NCI-H1436 treated with DMSO at 0.1 percent for 48 hours (cell line): ENCODE measurements at places on chromosomes 16 and 17.

DNA sequence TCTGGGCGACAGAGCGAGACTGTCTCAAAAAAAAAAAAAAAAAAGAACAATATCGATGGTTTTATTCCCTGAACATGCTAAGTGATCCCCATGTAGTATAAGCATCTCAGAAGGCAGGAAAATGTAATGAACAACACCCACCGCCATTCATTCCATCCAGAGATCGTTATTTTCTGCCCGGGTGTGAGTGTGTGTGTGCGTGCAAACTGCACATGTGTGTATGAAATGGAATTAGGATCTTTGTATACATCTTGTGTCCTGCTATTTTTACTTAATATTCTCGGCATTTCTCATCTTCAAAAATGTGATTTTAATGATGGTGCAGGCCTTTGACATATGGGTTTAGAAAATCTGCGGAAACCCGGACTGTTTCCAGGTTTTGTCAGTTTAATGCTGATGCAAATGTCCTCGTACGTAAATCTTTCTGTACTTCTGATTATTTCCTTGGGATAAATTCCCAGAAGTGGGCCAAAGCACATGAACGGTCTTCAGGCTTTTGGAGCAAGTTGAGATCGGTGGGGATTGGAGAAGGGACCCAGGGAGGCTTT, 254.8 kb downstream of the SEC14L1 start:
- DNase-seq, result no peak

GRCh38 chr17:5120036-5120435, 4.2 kb downstream of the USP6 start:
- DNase-seq, result no peak

DNA sequence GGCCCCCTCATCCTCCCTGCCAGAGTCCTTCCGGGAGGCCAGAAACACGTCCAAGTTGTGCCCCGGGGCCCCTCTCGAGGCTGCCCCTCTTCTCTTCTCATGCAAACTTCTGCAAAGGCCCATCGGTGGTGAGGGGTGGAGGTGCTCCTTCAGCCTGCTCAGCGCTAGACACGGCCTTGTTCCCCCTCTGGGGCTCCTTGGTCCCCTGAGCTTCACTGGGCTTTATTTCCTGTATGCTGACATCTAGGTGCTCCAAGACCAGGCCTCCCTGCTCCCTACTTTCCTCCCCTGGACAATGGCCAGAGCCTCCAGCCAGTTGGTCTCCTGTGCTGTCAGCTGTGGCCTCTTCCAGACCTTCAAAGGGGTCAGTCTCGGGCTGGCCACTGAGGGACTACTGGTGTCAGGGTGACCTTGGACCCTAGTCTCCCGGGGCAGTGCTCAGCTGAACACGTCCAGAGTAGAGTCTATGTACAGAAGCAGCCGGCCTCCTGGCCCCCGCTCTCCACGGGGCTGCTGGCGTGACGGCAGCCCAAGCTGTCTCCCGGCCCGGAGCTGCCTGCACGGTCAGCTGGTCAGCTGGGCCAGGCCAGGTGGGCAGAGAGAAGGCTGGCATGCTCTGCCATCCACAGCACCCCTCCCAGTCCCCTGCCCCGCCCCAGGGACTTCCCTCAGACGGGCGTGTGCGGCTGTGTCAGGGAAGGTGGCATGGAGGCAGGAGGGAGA, 1.7 kb upstream of the PRR35 start:
- DNase-seq, result no peak

GRCh38 chr16:711548-712320, 3.2 kb upstream of the METRN start:
- DNase-seq, result no peak

GRCh38 chr17:44348234-44348987, 3.3 kb downstream of the GRN start:
- no peak for DNase-seq

DNA sequence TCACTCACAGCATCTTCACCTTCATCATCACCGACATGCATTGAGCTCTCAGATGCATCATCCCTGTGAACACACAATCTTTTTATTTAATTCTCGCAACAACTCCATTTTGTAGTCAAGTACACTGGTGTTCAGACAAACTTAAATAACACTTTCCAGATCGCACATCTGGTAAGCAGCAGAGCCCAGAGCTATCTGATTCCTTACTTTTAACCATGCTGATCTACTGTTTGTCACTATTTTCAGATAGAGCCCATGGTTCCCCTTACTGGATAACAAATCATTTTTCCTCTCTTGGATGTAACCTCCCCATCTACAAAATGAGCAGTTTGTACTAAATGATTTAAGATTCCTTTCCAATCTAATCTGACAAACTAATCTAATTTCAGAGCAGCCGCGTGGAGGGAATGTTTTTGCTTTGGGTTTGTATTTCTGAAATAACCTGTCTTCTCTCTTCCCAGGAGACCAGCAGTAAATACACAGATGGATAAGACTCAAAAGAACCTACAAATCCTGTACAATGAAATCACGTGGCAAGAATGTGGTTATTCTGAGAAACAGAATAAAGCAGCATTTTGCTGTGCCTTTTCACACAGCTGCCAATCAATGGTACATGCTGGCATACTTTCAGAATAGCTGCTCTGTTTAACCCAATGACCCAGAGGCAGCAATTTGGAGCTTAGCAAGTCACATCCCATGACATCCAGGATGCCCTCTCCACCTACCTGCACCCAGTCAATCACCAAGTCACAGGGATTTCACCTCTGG, 72.9 kb upstream of the CCL2 start:
- no peak for DNase-seq

DNA sequence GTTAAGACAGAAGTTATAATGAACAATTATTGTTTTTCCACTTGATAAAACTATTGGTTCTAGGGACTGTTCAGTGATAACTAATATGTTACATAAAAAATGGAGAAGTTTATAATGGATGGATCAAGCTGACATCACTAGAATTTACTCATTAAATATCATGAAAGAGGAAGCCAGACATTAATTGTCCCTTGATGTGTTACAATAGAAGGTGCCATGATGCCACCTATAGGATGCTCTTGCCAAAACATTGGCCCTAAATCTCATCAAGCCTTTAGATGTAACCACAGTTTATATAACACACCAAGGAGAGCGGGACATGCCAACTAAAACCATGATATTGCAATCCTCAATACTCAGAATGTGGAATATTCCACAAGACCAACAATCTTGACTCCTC, 147.9 kb upstream of the MON1B start:
- DNase-seq, result no peak

GRCh38 chr17:8064561-8065019, 22.9 kb downstream of the ALOX12B start:
- no peak for DNase-seq

DNA sequence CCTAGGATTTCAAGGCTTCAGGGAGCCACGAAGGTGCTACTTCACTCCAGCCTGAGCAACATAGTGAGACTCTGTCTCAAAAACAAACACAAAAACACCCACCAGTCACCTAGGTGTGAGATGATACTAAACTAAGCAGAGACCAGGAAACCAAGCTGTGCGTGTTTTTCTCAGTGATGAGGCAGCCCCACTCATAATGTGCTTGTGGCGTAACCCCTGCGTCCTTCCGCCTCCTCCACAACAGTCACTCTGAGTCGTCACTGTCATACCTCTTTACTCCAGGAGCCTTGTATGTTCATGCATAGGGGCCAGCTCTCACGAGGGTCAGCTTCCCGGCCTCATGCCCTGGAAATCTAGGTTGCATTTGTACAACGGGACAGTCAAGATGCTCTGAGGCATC, 31.1 kb upstream of the SLC47A1 start:
- no peak for DNase-seq

DNA sequence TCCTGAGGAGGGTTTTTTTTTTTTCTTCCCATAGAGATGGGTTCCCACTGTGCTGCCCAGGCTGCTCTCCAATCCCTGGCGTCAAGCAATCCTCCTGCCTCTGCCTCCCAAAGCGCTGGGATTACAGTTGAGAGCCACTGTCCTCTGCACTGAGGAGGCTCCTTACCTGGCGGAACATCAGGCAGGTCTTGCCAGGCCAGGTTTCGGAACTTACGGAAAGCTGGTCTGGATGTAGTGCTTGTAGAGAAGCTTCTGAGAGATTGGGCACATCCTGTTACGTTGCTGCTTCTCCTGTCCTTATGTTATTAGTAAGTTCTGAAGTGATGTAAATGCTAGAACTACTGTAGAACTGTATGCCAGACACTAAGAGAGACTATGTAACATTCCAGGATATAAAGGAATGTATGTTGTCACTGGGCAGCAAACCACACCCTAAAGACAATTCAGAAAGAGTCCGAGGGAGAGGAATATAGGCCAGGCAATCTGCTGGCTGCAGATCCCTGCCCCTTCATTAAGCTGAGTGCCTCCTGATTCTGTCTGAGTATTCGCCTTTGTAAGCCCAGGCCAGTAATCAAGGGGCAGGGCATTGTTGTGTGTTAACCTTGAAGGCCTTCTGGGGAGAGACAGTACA, 21.1 kb downstream of the ETV4 start:
- DNase-seq, result no peak

- DNase-seq, result no peak
Measured at GRCh38 chr17:80759377-80759673, 214.7 kb downstream of the RPTOR start.

GRCh38 chr17:45170931-45171337, 9.3 kb downstream of the HEXIM2 start:
- no peak for DNase-seq

DNA sequence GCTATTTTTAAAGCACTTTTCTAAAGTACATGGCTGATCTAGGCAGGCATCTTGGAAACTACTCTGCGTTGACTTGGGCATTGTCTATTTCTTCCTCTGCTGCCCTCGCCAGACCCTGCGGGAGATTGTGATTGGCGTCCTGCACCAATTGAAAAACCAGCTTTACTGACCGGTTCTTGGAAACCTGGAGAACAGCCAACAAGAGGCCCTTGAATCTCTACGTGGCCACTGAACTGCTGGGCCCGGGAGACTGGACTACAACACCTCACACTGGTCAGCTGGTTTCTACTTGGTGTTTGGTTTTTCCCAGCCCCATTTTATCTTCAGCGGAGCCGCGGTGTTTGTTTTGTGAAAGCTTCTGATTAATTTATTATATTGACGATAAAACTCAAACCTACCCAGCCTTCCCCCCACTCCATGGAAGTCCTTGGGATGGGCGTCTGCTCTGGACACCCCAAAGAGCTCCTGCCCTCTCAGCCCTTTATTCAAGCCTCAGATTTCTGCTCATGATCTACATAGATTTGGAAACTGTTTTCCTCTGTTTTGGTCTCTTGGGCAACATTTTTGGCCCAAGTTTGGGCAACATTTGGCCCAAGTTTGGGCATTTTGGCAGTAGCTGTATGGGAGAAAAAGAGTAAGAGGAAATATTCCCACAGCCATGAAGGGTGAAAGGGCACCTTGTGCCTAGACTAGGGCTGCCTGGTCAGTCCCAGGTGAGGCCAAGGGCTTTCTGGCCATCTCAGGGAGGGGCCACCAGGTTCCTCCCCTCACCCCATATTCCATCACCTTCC, 4.7 kb downstream of the MLX start:
- no peak for DNase-seq

DNA sequence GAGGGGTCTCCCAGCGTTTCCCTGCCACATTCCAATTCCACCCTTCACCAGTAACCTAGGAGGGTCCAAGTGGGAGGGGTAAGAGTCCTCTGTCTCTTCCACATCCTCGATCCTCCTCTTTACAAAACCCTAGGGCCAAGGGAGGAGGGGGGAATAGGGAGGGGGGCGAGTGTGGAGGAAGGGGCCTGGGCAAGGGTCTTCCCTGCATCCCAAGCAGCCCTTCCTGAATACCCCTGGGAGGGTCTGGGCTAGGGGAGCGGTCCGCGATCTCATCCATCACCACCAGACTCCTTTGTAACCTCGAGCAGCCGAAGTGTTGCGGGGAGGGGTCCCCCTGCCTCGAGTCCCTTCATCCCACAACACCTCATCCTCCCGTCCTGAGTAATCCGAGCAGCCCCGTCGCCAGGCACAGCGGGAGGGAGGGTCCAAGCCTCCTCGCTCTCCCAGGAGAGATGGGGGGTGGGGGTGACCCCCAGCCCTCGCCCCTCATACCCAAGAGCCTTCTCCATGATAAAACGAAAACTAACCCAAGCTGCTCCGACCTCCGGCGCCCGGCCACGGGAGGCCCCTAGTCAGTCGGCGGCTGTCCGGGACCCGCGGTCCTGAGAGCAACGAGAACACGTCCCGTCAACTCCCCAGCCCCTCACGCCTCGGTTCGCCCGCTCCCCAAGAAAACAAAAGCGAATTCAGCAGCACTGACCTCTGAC, 502 bp downstream of the SMPD3 start:
- DNase-seq, result no peak

- no peak for DNase-seq
Measured at GRCh38 chr17:76998839-76999238, 130.6 kb downstream of the MGAT5B start.

DNA sequence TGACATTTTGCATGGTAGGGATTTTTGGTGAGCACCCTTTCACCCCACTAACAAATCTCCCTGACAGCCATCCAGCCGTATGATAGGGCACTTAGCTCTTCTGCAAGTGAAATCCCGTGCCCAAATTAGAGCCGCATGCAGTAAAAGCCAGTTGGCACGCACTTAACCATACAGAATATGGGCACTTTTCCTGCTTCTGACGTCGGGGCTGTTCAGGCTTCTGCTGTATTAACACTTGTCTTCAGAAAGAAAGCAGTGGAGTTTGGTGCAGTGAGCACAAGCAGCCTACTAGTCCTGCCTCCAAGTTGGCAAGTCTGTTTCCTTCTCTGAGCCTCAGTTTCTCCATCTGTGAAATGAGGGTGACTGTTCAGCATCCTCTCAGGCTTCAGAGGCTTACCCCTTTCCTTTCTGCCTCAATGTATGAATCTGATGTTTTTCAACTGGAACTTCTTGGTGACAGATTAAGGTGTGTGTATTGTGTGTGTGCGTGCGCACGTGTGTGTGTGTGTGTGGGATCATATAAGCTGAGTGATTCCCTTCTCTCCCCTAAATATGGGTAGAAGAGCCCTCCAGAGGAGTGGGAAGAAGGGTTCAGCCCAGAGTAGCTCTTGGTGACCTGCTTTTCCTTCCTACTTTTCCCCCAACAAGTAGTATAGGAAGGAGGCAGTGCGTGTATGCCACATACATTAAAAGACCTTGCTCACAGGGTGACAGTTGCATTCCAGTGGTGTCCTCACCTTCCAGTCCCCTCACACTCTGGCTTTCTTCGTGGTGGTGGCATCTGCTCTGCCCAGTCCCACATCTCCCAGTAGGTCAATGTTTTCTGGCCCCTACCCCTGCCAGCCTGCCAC, 19.0 kb downstream of the IGF2BP1 start:
- DNase-seq, result no peak

DNA sequence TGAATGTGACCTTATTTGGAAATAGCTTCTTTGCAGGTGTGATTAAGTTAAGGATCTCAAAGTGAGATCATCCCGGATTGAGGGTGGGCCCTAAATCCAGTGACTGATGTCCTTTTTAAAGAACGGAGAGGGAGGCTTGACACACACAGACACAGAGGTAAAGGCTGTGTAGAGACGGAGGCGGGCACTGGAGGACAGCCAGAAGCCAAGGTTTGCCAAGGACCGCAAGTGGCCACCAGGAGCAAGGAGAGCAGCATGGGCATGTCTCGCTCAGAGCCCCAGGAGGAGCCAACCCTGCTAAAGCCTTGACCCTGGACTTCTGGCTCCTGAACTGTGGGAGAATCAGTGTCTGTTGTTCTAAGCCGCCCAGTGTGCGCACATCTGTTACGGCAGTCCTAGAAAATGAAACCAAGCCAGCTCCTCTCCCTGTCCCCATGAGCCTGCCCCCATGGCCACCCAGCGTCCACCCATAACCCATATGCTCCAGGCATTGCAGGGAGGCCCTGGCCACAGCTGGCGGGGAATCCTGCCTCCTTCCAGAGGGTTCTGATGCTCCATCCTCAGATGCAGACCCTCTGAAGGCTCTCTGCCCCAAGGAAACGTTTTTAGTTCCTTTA, 15.2 kb downstream of the CNGB1 start:
- no peak for DNase-seq
